ENCODE measurements at places on chromosomes 2 and 18. TPM values are rescaled to one million over a fixed set of nuclear protein-coding genes. Genes with fewer than 3 reads are reported as not detected.

AMER3 gene
- total RNA-seq, result 0.09 TPM

GALR1 gene
- under 0.01 TPM for total RNA-seq

GRCh38 chr18:11948852-11949523 lies 32.3 kb upstream of the IMPA2 start:
- no peak overlapping the region for H3K4me3 ChIP-seq
- no peaks in the 10 kb centered on the region for H3K36me3 ChIP-seq
- H3K27ac ChIP-seq, result no peak overlapping the region
- H3K27me3 ChIP-seq, result no peaks in the 10 kb centered on the region
- DNase-seq, result no peak

- no peaks in the 10 kb centered on the region for H3K36me3 ChIP-seq
- no peak for DNase-seq
- H3K4me3 ChIP-seq, result no peak overlapping the region
- no peaks in the 10 kb centered on the region for H3K27me3 ChIP-seq
- no peak overlapping the region for H3K27ac ChIP-seq
Observed at GRCh38 chr2:165294912-165295311, 55.7 kb downstream of the SCN2A start.

ZSCAN30 gene
- 18.8 TPM for total RNA-seq

GRCh38 chr2:27735263-27735904 lies 36.1 kb upstream of the MRPL33 start:
- DNase-seq, result peak; percentile 82
- H3K36me3 ChIP-seq, result no peaks in the 10 kb centered on the region
- H3K4me1 ChIP-seq, result peaks cover 17% of the 10 kb centered on the region
- H3K27ac ChIP-seq, result peak overlapping the region; percentile 50
- H3K27me3 ChIP-seq, result peaks cover 2% of the 10 kb centered on the region

- H3K27ac ChIP-seq, result no peak overlapping the region
- no peak overlapping the region for H3K4me3 ChIP-seq
- no peaks in the 10 kb centered on the region for H3K36me3 ChIP-seq
- H3K4me1 ChIP-seq, result no peaks in the 10 kb centered on the region
- DNase-seq, result no peak
- H3K27me3 ChIP-seq, result peaks cover 33% of the 10 kb centered on the region
Observed at GRCh38 chr18:78765637-78766281, 213.9 kb upstream of the SALL3 start.

DNA sequence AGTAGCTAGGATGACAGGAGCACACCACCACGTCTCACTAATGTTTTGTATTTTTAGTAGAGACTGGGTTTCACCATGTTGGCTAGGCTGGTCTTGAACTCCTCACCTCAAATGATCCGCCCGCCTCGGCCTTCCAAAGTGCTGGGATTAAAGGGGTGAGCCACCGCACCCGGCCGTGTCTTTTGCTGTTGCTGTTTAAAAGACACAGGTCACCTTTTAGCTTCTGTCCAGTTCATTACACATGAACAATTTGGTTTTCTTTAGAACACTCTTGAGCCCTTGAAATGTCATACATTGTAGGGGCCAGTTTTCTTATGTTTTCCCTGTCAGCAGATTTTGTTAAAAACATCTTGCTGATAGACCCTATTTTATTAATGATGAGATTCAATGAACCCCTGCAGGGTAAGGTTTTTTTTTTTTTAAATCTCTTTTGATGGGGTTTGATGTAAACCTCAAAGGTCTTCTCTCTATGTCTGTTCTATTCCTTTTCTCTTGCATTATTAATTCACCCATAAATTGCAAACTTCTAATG lies 61.0 kb upstream of the AGPS start:
- no peak overlapping the region for H3K27ac ChIP-seq
- no peaks in the 10 kb centered on the region for H3K4me1 ChIP-seq
- peaks cover 3% of the 10 kb centered on the region for H3K36me3 ChIP-seq
- H3K4me3 ChIP-seq, result no peak overlapping the region
- H3K27me3 ChIP-seq, result no peaks in the 10 kb centered on the region
- no peak for DNase-seq

- peaks cover 4% of the 10 kb centered on the region for H3K4me1 ChIP-seq
- no peak overlapping the region for H3K27ac ChIP-seq
- DNase-seq, result no peak
Observed at GRCh38 chr2:240183006-240183874, 42.8 kb upstream of the OTOS start.

SYT4 gene
- total RNA-seq, result 0.13 TPM

SCN9A gene
- 5.2 TPM for total RNA-seq

DNA sequence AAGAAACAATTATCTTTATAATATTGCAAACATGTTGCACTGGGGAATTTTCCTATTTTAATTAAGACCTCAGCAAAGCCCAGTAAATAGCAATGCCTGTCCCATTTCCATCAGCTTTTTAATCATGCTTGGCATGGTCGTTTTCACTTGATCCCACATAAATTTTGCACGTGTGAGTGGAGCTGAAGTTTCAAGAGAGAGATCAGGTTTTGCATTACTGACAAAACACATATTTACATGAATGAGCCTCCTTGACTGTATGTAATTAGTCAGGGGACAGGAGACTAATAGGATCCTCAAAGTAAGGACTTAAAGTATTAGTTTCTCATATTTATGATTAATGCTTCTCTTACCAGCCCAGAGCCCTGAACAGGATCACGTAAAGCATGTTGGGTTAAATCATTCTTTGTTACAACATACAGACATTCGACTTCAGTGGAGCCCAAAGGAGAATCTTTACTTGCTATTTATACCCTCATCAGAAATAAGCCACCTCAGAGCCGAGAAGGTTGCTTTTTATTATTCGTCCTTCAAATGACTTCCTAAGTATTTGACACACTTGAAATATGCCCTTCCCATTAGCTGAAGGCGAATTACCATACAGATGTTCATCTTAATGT lies 711.3 kb downstream of the GALR1 start:
- H3K27me3 ChIP-seq, result no peaks in the 10 kb centered on the region
- no peak overlapping the region for H3K4me3 ChIP-seq
- H3K4me1 ChIP-seq, result no peaks in the 10 kb centered on the region
- no peaks in the 10 kb centered on the region for H3K36me3 ChIP-seq
- DNase-seq, result no peak
- H3K27ac ChIP-seq, result no peak overlapping the region

TYMS gene
- total RNA-seq, result 19.7 TPM

- H3K4me1 ChIP-seq, result peaks cover 31% of the 10 kb centered on the region
- no peak for DNase-seq
- H3K27ac ChIP-seq, result no peak overlapping the region
- peaks cover 82% of the 10 kb centered on the region for H3K27me3 ChIP-seq
Observed at GRCh38 chr2:170823898-170824215, 7.2 kb downstream of the GAD1 start.

FABP1 gene
- total RNA-seq, result not detected

SERPINB13 gene
- not detected for total RNA-seq

GCG gene
- 16.6 TPM for total RNA-seq

DNA sequence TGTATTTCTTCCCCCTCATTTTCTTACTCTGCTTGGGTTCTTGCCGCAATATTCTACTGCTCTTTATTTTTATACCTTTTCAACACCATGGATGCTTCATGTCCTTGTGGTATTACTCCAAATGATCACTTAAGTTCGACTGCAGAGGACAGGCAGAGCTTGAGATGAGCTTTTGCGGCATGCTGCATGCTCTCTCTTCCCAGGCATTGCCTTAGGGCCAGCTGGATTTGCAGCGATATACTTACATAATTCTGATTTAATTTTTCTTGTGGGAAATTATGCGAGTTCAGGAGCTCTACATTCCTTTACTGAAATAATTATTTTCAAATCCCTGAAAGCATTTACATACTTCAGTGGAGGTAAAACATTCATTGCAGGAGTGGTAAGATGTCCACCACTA lies 288.1 kb downstream of the CCDC102B start:
- no peaks in the 10 kb centered on the region for H3K36me3 ChIP-seq
- DNase-seq, result peak; percentile 14
- H3K4me1 ChIP-seq, result no peaks in the 10 kb centered on the region
- H3K27ac ChIP-seq, result no peak overlapping the region

DNA sequence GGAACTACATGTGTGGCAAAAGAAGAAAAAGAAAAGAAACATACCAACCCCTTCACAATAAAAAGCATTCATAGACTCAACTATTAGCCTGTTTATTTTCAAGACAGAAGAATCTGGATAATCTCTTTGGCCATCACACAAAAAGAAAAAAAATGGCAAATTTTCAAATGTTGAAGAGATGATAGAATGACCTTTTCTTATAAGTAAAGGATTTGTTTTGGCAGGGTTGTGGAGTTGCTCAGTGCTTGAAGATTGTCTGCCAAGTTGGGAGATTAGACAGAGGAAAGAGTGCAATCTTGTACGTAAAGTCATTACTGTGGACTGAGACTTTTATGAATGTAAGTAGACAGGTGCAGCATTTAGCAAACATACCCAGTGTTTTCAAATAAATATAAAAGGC lies 18.5 kb upstream of the FAM171B start:
- H3K4me1 ChIP-seq, result no peaks in the 10 kb centered on the region
- no peaks in the 10 kb centered on the region for H3K27me3 ChIP-seq
- peak; percentile 59 for DNase-seq

- no peak overlapping the region for H3K4me3 ChIP-seq
- no peaks in the 10 kb centered on the region for H3K36me3 ChIP-seq
- peak overlapping the region; percentile 66 for H3K27ac ChIP-seq
- H3K4me1 ChIP-seq, result peaks cover 6% of the 10 kb centered on the region
- no peaks in the 10 kb centered on the region for H3K27me3 ChIP-seq
- DNase-seq, result peak; percentile 56
Observed at GRCh38 chr18:2961821-2962220, 51.1 kb downstream of the LPIN2 start.

DNA sequence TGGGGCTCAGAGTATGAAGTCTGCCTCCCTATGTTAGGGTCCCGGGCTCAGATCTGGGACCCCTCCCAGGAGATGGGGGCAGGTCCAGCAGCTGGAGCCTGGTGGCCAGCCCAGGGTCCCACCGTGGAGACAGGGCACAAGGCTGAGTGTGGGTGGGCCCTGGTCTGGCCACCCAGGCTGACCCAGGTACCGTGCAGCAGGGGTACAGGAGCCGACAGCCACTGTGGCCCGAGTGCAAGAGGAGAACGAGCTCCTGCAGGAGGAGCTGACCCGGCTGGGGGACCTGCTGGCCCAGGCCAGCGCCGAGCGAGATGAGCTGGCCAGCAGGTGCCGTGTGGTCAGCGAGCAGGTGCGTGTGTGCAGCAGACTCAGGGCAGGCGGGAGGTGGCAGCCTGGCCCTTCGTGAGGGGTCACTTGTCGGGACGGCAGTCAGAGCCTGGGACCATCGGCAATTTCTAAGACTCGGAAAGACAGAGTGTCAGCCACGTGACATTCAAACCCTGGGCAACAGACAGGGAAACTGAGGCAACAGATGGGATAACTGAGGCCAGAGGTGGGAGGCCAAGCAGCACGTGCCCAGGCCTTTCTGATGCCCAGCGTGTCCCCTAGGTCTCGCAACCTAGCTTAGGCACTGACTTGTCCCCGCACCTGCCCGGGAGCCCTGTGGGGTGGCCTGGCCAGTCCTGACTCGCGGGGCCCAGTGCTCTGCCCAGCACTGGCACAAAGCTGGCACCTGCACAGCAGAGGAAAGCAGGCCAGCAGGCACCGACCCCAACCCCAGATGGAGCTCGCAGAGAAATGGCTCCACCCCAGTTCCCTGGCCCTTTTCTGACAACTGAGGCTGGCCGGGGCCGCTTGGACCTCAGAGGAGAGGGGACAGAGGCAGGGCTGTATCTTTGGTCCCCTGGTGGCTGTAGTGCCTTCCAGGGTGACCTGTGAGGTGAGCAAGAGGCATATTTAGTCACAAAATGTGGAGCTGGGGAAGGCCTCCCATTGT lies 13.9 kb downstream of the CROCC2 start:
- H3K4me3 ChIP-seq, result no peak overlapping the region
- no peaks in the 10 kb centered on the region for H3K36me3 ChIP-seq
- H3K4me1 ChIP-seq, result peaks cover 48% of the 10 kb centered on the region
- no peak overlapping the region for H3K27ac ChIP-seq
- DNase-seq, result no peak

SOX11 gene
- total RNA-seq, result 13.2 TPM

SNRNP27 gene
- 62.6 TPM for total RNA-seq

DNA sequence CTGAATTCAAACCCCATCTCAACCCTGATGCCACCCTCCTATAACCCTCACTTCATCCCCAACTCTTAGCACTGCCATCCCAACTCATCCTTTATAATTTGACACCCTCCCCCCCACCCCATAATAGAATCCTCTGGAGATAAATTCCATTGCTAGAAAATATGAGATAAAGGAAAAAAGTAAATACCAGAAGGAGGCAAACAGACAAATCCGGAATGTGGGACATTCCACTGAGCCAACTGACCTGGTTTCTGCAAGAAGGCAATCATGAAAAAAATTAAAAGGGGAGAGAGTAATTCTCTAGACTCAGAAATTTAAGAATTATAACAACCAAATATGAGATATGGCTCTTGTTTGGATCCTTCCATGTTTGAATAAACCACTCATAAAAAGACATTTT lies 132.4 kb downstream of the CYP26B1 start:
- no peak for DNase-seq
- no peaks in the 10 kb centered on the region for H3K4me1 ChIP-seq
- no peak overlapping the region for H3K27ac ChIP-seq
- no peaks in the 10 kb centered on the region for H3K36me3 ChIP-seq
- H3K4me3 ChIP-seq, result no peak overlapping the region
- peaks cover 4% of the 10 kb centered on the region for H3K27me3 ChIP-seq
